Breast epithelium (tissue), 4 donors: ENCODE measurements at places on chromosomes 6 and 20. TPM values are rescaled to one million over a fixed set of nuclear protein-coding genes. Genes with fewer than 3 reads are reported as not detected.
A peak's percentile ranks its signal among the peaks of the same experiment; 100 is the strongest.

The COQ3 gene
- total RNA-seq, result 4.5 TPM

The NKAPL gene
- 1.6 TPM for total RNA-seq

The ADGRB3 gene
- total RNA-seq, result 1.1 TPM

The ZBP1 gene
- total RNA-seq, result 2.4 TPM

DNA sequence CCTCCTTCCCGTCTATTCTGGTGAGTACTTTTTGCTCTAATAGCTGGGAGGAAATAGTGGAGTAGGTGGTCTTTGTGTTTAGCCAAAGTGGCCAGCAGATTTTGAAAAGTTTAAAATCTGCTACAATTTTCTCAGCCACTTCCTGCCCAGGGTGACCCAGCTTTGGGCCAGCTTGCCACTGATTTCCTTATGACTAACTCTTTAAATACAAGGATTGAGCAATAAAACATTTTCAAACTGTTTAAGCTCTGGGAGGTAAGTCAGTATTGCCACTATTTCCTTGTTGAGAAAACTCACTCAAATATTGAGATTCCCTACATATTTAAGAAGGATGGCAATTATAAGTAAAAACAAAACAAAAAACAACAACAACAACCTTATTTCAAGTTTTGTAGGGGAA lies 54.5 kb downstream of the TRMT11 start:
- H3K4me3 ChIP-seq, result no peak overlapping the region
- peak; percentile 26 for DNase-seq
- H3K27ac ChIP-seq, result peak overlapping the region; percentile 3
- no peaks in the 10 kb centered on the region for H3K36me3 ChIP-seq
- no peaks in the 10 kb centered on the region for H3K27me3 ChIP-seq

DNA sequence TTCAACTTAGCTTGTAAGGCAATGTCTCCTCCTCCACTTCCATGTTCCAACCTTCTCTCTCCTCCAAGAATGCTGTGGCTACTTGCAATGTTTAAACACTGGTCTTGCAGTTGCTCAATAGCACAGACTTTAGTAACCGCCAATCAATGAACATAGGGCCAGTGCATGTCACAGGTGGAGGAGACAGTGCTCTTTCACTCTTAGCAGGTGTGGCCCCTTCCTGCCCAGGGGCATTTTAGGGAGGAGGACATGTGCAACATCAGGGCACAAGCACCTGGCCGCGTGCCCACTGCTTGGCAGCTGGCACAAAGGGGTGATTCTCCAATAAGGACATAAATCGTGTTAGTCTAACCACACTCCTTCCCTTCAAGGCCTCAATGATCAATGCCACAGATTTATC lies 41.3 kb downstream of the ADGRF1 start:
- H3K27ac ChIP-seq, result no peak overlapping the region
- DNase-seq, result no peak
- H3K4me1 ChIP-seq, result no peaks in the 10 kb centered on the region
- H3K27me3 ChIP-seq, result no peaks in the 10 kb centered on the region
- H3K4me3 ChIP-seq, result no peak overlapping the region

DNA sequence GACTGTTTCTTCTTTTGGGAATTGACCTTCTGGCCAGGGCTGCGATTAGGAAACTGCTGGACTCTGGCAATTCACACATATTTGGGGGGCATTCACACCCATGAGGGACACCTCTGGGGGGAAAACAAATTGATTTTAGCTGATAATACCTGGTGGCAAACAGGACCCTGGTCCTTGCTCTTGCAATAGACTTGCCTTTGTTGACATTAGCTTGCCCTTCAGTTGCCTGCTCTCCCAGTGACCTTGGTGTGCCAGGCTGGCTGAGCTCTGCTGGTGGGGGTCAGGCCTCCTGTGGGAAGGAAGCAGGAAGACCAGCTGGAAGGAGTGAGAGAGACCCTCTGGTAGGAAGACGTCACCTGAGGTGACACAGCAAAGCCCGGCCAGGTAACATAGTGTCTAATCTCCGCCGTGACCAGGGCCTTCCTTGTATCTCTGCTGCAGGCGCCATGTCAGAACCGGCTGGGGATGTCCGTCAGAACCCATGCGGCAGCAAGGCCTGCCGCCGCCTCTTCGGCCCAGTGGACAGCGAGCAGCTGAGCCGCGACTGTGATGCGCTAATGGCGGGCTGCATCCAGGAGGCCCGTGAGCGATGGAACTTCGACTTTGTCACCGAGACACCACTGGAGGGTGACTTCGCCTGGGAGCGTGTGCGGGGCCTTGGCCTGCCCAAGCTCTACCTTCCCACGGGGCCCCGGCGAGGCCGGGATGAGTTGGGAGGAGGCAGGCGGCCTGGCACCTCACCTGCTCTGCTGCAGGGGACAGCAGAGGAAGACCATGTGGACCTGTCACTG lies 5.3 kb downstream of the CDKN1A start:
- H3K27me3 ChIP-seq, result no peaks in the 10 kb centered on the region
- no peak overlapping the region for H3K4me3 ChIP-seq
- H3K36me3 ChIP-seq, result peaks cover 7% of the 10 kb centered on the region
- peaks cover 5% of the 10 kb centered on the region for H3K4me1 ChIP-seq

GRCh38 chr6:104617591-104617990 lies 242.1 kb downstream of the HACE1 start:
- H3K27ac ChIP-seq, result no peak overlapping the region
- no peak overlapping the region for H3K4me3 ChIP-seq
- no peaks in the 10 kb centered on the region for H3K4me1 ChIP-seq
- H3K36me3 ChIP-seq, result no peaks in the 10 kb centered on the region

- H3K27me3 ChIP-seq, result no peaks in the 10 kb centered on the region
- DNase-seq, result no peak
- peaks cover 6% of the 10 kb centered on the region for H3K36me3 ChIP-seq
- H3K4me1 ChIP-seq, result no peaks in the 10 kb centered on the region
- no peak overlapping the region for H3K27ac ChIP-seq
Observed at GRCh38 chr6:498795-499231, 107.3 kb downstream of the IRF4 start.

DNA sequence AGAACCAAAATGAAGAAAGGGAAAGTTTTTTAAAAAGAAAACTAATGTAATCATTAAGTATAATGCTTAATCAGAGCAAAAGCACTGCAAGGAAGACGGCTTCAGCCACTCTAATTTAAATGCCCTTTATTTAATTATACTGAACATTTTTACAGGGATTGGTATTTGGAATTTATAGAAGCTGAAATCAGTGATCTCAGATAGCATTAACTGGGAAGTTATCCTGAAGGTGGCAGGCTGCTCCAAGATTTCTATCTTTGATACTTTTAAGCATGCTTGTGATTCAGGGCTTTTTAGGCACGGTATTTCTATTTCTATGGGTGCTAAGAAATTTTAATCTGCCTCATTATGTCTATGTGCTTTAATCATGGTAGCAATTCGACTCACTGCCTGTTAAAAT lies 1.3 kb upstream of the NDUFAF4 start:
- peaks cover 7% of the 10 kb centered on the region for H3K4me1 ChIP-seq
- DNase-seq, result no peak
- H3K27ac ChIP-seq, result no peak overlapping the region
- peaks cover under 1% of the 10 kb centered on the region for H3K36me3 ChIP-seq
- H3K27me3 ChIP-seq, result no peaks in the 10 kb centered on the region
- H3K4me3 ChIP-seq, result no peak overlapping the region

DNA sequence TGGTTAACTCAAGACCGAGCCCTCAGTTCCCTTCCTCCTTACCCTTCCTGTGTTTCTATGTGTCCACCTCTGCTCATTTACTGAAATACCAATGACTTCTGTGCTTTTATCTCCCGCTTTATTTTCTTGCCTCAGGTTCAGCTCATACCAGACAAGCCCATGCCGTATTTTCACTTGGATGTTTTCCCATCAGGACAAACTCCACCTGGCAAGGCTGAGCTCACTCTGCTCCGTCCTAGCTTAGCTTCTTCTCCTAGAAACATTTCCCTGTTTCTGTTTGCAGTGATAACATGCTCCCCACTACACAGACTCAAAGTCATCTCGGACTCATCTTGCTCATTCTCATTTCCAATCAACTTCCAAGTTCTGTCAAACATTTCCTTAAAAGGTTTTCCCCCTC lies 56.9 kb upstream of the TFB1M start:
- H3K4me1 ChIP-seq, result no peaks in the 10 kb centered on the region
- no peak overlapping the region for H3K27ac ChIP-seq
- no peak overlapping the region for H3K4me3 ChIP-seq
- no peaks in the 10 kb centered on the region for H3K36me3 ChIP-seq
- no peak for DNase-seq
